ENCODE measurements at places on chromosomes 6 and 20.

GRCh38 chr20:4401601-4402000 is 320.1 kb upstream of the PRND start:
- DNase-seq = no peak

GRCh38 chr6:158686311-158686710 is 36.5 kb downstream of the SYTL3 start:
- DNase-seq = no peak

DNA sequence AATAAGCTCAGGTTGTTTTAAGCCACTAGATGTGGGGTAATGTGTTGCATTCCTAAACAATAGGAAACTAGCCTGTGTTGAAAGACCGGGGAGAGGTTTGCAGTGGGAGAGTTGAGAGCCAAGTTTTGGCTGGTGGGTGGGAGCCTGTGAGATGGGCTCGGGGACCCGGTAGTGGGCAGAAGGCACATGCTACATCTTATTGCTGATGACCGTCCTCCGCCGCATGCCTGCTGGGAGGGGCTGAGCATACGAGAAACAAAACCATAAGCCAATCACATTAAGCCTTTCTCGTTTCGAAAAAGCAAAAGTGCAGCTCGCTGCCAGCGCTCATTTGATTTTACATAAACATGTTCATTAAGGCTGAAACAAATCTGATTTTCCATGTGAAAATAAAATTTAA is 57.4 kb upstream of the MPC1 start:
- no peak for DNase-seq

DNA sequence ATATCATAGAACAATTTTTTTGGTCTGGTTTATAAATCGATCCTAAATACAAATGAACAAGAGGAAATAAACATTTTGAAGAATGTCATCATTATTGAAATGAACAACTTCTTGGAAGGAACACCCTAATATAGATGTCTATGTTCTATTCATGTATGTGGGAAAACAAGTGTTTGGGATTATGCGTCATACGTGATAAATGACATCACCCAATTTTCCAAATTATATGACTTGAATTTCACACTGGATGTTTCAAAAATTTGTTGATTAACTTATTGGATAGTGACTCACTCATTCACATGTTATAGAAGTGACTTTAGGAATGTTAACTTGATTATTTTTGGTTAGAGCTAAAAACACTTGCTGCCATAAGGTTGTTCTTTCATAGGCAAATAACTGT is 18.6 kb downstream of the ARMC2 start:
- no peak for DNase-seq

GRCh38 chr6:25972128-25972527 is 9.5 kb downstream of the TRIM38 start:
- no peak for DNase-seq

All from activated CD4-positive, alpha-beta T cell treated with anti-CD3 and anti-CD28 coated beads for 24 hours (primary cell).